ENCODE measurements at places on chromosomes 7 and 10.

GRCh38 chr10:91000470-91000869 is 79.6 kb upstream of the ANKRD1 start:
- DNase-seq, result no peak

GRCh38 chr7:139661043-139661440 is 116.8 kb downstream of the HIPK2 start:
- no peak for DNase-seq

GRCh38 chr10:33801705-33802104 is 467.2 kb upstream of the NRP1 start:
- no peak for DNase-seq

- DNase-seq, result no peak
Observed at GRCh38 chr7:27999829-28000228, 180.8 kb downstream of the JAZF1 start.

DNA sequence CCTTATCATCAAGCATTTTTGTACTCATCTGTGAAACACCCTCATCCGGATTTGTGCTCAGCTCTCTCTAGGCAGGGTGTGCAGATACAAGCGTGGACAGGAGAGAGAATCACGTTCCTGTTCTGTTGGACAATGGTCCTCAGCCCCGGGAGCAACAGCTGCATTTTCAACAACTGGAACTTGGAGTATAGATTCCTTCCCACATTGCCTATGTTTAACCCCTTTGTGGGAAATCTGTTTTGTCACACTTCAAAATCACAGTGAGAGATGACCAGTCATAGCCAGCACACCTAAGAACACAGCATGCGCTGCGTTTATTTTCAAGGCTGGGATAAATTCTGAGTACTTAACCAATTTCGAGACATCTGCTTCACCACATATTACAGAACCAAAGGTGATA is 32.5 kb downstream of the MAP3K8 start:
- DNase-seq, result no peak

- no peak for DNase-seq
Observed at GRCh38 chr7:80699045-80699638, 60.7 kb downstream of the CD36 start.

- no peak for DNase-seq
Observed at GRCh38 chr10:17736223-17736622, 15.8 kb upstream of the TMEM236 start.

GRCh38 chr7:99927536-99927935 is 1.9 kb downstream of the GJC3 start:
- DNase-seq, result no peak

- DNase-seq, result no peak
Observed at GRCh38 chr7:92766461-92767003, 69.8 kb downstream of the CDK6 start.

DNA sequence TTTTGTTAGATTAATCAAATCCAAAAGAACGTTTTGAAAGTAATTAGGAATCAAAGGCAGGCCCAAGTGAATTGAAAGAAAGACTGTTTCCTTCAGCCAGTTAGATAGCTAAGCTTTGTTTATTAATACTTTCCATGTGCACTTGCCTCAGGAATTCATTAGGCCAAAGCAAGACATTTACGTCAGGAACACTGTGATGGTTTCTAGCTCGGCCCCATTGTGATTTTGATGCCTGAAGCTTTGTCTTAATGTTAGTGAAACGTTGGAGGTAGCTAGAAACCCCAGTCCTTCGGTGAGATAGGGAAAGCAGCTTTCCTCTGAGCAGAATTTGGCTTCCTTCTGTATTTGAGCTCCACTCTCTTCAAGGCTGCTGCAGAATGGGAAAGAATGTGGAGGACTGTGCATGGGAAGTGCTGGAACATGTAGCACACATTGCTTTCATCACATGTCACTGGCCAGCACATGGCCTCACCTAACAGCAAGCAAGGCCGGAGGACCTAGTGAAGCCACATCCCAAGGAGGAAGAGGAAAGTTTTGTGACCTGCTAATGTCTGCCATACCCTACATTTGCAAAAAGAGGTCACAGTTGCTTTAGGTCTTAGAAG is 64.1 kb downstream of the PCGF5 start:
- DNase-seq, result no peak

- no peak for DNase-seq
Observed at GRCh38 chr7:88312061-88312663, 5.5 kb upstream of the STEAP4 start.

DNA sequence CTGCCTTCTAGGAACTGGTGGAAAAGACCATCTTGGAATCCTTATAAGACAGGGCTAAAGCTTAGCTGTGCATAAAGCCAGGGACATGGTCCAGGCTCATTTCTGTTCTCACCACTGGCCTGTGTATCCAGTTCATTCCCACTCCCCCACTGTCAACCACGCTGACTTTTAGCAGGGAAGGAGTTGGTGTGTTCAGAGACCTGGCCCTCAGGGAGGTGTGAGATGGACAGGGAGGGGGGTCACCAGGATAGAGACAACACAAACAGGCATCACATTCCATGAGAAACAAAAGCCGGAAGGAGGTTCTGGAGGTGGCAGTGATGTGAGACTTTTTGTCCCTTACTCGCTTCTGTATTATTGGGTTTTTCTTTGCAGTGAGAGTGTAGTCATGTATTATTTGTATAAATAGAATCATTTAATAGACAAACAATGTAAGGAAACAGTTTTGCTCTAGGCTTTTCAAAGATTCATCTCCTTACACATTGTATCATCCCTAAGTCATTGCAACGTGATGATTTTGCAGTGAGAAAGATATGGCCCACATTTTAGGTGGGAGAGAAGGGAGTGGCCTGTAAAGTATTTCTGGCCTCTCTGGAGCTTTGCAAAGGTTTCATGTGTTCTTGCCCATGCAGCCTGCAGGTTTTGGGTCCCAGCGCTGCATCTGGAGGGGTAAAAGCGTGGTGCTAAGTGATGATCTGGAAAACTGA is 52.0 kb downstream of the EEPD1 start:
- DNase-seq, result no peak

DNA sequence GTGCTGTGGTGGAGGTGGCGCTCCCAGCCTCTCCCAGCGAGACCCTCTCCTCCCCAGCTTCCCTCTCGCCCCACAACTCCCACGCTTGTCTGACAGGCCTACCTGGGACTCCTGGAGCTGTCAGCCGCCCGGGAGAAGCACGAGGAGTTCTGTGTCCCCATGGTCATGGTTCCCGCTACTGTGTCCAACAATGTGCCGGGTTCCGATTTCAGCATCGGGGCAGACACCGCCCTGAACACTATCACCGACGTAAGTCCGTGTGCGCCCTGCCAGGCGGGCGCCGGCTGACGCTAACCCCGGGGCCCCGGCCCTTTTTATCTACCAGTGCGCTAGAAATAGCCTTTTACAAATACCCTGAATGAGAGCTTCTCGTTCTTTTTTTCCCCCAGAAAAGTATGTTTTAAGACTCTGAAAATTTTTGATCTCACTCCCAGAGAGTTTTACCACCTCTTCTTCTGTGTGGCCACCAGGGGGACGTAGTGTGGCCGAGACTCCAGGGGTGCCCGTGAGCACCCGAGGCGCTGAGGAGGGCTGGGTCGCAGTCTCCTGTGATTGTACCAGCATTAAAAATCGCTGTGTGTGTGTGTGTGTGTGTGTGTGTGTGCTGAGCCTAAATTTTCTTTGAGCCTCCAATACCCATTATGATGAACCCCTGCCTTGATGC is 52.6 kb downstream of the PFKP start:
- DNase-seq, result no peak

DNA sequence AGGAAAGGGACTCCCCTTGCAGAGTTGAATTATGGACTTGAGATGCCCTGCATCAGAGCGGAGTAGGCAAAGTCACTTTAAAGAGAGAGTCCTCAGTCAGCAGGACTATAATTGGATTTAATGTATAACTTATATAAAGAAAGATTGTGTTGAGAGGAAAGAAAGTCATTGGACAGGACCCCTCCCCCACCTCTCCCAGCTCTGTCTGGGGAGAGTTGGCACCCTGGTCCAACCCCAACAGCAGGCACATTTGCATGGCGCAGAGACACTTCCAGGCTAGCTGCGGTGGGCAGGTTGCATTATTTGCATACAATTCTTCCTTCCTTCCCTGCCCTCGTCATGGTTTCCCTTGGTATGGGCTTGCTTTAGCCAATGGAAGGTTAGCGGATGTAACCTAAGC is 46.1 kb upstream of the NPTX2 start:
- DNase-seq, result no peak

DNA sequence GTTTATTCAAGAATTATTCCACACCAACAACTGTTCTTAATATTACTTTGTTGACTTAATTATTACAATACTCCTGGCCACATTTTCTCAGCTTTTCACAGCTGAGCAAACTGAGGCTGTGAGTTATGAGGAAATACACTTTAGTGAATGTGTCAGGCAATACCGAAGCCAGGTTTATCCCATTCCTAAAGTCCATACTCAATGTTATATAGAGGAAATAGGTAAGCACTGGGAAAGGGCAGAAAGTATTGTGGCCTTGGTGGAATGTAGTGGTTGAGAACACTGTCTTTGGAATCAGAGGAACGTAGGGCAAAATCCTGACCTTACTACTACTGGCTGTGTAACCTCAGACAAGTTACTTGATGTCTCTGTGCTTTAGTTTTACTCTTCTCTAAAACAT is 110.8 kb downstream of the CD36 start:
- DNase-seq, result no peak

- DNase-seq, result no peak
Observed at GRCh38 chr7:64863021-64863420, 40.1 kb upstream of the ZNF273 start.

GRCh38 chr10:127148933-127149220 is 47.5 kb downstream of the INSYN2A start:
- no peak for DNase-seq

DNA sequence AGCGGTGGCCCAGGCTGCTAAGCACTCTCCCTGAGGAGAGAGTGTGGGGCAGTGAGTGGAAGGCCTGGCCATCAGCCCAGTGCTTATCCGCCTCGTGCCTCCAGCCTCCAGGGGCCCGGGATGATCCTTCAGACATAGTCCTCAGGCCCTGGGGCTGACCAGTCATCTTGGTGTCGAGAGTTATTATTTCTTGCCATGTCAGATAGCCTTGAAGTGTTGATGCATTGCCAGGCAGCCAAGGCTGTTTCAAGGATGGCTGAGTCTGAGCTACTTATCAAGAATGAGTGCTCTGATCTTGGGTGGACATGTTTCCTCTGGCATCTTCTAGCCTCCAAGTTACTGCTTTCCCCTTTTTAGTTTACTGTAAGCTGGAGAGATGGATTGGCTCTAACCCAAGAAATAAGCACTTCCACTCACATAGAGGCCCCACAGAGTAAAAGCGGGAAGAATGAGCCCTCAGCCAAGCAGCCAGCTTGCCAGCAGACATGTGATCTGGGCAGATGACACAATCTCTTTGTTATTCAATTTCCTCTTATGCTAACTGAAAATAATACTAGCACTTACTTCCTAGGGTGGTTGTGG is 136.5 kb upstream of the NAMPT start:
- no peak for DNase-seq

DNA sequence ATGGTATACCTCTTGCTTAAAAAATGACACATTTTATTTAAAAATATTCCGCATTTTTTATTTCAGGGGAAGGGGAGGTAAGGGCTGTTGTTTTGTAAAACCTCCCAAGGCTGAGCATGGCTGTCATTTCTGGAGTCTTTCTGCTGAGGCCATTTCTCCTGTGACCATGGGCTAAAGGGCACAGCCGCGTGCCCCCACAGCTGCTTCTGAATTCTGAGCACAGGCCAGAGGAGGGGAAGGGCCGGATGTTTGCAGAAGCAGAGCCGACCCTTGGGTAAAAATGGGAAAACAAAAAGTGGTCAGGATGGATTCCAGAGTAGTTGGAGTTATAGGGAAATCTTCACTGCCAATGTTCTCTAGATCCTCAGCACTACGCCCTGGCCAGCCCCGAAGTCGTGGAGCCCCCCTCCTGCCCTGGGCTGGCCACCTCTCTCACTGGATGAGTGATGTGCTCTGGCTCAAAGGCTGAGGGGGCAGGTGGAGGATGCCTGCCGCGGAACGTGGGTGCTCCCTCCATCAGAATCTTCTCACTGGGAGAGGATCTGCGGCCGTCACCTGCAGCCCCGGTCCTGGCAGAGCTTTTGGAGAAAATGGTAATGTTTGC is 131.3 kb upstream of the ZEB1 start:
- DNase-seq, result no peak

DNA sequence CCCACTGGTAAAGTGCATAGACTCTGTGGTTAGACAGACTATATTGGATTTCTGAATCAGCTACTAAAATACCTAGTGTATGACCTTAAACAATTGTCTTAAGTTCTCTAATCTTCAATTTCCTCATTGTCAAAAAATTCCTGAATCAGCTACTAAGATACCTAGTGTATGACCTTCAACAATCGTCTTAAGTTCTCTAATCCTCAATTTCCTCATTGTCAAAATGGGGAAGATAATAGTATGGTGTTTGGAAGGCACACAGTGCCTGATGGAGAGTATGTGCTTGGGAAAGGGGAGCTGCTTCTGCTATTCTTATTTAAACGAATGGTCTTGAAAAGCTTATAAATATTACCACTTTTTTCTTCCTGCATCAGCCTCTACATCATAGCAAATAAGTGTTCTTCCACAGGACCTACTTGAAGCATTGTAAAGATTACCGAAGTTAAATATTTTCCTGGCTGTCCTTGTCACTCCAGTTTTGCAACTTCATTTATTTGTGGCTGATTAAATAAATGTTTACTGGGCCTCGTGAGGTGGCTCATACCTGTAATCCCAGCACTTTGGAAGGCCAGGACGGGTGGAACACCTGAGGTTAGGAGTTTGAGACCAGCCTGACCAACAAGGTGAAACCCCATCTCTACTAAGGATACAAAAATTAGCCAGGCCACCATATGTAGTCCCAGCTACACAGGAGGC is 64.4 kb upstream of the ITGA8 start:
- DNase-seq, result no peak

- no peak for DNase-seq
Observed at GRCh38 chr10:115125505-115125904, 32.3 kb downstream of the ATRNL1 start.

DNA sequence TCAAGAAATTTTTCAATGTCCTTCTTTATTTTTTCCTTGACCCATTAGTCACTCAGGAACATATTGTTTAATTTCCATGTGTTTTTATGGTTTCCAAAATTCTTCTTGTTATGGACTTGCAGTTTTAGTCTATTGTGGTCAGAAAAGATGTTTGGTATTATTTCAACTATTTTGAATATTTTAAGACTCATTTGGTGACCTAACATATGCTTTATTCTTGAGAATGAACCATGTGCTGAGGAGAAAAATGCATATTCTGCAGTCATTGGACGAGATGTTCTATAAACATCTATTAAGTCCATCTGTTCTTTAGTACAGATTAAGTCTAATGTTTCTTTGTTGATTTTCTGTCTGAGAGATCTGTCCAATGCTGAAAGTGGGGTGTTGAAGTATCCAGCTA is 42.3 kb upstream of the MDFIC start:
- no peak for DNase-seq

- no peak for DNase-seq
Observed at GRCh38 chr10:65769828-65770227, 1156.0 kb upstream of the LRRTM3 start.

- no peak for DNase-seq
Observed at GRCh38 chr7:1523844-1524243, 6.7 kb upstream of the MAFK start.

DNA sequence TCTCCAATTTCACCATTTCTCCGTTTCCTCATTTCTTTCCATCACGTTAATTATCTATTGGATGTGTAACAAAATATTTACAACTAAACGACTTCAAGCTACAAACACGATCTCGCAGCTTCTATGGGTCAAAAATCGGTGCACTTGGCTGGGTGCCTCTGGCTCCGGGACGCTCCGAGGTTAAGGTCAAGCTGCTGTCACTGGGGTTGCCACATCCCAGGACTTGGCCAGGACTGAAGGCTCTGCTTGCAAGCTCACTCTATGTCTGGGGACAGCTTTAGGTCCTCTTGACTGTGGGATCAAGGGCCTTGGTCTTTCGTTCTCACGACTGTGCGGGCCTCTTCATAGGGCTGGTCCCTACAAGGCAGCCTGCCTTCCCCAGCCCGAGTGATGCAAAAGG is 159.7 kb downstream of the CCDC3 start:
- no peak for DNase-seq

Measured in activated T-helper 1 cell treated with anti-CD3 and anti-CD28 coated beads, Interleukin-2, amount 50 U/mL, for 16 hours (primary cell).